Naive B cell (primary cell): ENCODE measurements at places on chromosomes 11 and 22. TPM values are rescaled to one million over a fixed set of nuclear protein-coding genes. Genes with fewer than 3 reads are reported as not detected.

PHLDA2 gene
- polyA plus RNA-seq: not detected

GALNT18 gene
- not detected for polyA plus RNA-seq

C11orf87 gene
- polyA plus RNA-seq: not detected

AAMDC gene
- polyA plus RNA-seq: 8.6 TPM

NLRP10 gene
- not detected for polyA plus RNA-seq

POU2F3 gene
- not detected for polyA plus RNA-seq

INS gene
- polyA plus RNA-seq: not detected

C22orf42 gene
- polyA plus RNA-seq: not detected

MRPL49 gene
- polyA plus RNA-seq: 109 TPM

AHNAK gene
- polyA plus RNA-seq: 45.3 TPM

ACR gene
- not detected for polyA plus RNA-seq

P4HA3 gene
- not detected for polyA plus RNA-seq

RAG2 gene
- polyA plus RNA-seq: not detected
